ENCODE measurements at places on chromosomes 3 and 15.
A peak's percentile ranks its signal among the peaks of the same experiment; 100 is the strongest.

GRCh38 chr3:153043729-153044328, 118.2 kb upstream of the RAP2B start:
- no peak for DNase-seq

GRCh38 chr15:67062369-67062985, 2.9 kb upstream of the SMAD3 start:
- DNase-seq = no peak

- DNase-seq = no peak
Observed at GRCh38 chr3:81363816-81364215, 397.6 kb downstream of the GBE1 start.

GRCh38 chr15:56736308-56736707, 3.0 kb upstream of the ZNF280D start:
- no peak for DNase-seq

GRCh38 chr15:98326804-98327203, 321.5 kb upstream of the IGF1R start:
- DNase-seq = no peak

DNA sequence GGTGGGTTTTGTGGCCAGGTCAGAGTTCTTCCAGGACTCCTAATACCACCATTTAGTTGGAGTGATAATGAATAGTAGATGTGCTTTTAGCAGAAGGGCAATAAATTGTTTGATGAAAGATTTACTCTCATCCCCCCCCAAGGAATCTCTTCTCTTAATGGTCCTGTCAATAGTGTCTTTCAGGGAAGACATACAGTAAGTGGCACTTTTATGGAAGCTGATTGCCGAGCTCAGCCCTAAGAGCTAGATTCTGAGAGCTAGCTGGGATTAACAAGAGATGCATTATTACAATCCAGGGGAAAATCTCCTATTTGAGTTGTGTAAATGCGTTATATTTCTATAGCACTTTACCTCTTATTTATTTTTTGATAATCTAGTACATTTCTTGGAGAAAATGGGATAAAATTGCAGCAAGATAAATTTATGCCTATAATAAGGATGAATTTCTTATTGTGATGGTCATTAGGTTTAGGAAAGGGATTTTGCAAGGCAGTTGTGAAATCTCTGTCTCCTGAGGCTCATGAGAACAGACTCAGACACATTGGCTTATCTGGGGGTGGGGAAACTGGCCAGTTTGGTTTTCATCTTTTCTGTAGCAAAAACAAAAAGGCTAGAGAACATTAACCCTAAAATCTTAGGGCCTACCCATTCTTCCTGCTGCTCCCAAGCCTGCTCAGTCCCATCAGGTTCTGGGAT, 41.6 kb upstream of the CLSTN2 start:
- DNase-seq = no peak

GRCh38 chr3:136512381-136512780, 239.8 kb downstream of the STAG1 start:
- DNase-seq = no peak

DNA sequence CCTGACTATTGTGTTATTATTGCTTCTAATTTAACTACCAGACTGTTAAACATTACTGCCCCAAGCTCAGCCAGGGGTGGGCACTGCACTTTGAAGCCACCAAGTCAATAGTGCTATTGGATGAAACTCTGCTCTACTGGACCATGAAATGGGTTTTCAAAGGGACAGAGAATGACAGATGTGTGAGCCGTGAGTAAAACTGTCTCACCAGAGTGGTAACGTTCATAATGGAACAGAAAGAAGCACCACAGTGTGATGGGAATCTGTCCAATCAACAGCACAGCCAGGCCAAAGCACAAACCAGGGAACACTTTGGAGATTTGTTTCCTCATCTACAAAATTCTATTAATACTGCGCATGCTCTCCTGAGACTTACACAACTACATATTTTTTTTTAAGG, 171.8 kb upstream of the LPP start:
- no peak for DNase-seq

DNA sequence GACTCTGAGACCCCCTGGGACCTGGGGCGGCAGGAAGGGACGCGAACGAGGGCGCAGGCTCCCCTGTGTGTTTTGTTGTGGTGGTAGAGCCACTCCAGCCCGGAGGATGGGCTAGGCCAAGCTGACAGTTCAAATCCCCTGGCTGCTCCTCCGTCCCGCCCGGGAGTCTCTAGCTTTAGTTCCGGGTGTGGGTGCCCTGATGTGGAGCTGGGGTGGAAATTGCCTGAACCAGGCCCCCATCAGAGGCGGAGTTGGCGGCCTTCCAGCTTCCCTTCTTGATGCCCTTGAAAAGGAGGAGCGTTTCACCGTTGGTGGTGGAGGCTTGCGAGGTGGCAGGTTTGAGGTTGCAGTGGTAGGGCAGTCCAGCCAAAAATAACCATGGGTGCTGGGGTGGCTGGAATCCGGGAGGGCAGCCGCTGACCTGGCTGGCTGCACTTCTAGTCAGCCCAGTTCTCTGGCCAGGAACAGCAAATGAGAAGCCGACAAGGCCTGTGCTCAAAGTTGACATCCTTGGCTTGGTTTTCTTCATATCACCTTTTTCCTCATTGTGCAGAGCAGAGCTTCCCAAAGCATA, 817 bp downstream of the CLK3 start:
- DNase-seq = peak; percentile 61

DNA sequence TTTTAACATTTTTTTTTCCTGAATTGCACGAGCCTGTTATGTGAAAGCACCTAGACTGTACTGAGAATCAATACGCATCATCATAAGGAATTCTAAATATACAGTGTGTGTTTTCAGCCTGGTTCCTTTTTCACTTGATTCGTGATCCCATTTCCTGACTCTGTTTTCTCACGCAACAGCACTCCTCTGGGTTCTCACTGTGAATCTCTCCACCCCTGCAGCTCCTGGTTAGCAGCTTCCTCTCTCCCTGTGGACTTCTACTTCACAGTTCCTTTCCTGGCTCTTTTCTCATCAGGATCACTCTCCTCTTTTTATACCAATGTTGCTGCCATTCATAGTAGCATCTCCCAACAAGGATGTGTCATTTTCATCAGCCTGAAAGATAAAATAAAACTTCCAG, 297.2 kb downstream of the CADM2 start:
- no peak for DNase-seq

- no peak for DNase-seq
Observed at GRCh38 chr3:17076940-17077605, 192.3 kb downstream of the PLCL2 start.

DNA sequence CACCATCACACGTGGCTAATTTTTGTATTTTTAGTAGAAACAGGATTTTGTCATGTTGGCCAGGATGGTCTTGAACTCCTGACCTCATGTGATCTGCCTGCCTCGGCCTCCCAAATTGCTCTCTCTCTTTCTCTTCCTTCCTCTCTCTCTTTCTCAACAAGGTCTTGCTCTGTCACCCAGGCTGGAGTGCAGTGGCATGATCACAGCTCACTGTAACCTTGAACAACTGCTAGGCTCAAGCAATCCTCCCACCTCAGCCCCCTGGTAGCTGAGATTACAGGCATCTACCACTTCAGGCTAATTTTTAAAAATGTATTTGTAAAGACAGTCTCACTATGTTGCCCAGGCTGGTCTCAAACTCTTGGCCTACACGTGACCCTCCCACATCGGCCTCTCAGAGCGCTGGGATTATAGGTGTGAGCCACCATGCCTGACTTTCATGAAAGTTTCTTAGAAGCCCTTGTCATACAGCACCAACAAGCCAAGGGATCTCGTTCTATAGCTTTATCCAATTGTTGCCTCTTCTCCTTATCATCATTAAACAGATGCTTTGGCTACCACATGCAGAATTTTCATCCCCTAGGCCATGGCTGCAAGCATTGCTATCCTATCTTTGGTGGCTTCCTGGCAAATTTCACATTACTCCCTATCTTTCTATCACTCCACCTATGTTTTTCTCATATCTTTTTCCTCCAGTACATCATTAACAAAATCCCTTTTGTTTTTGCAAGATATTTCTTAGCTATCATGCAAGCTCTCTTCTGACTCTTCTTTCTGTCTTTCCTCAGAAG, 5.7 kb downstream of the CCDC32 start:
- no peak for DNase-seq

DNA sequence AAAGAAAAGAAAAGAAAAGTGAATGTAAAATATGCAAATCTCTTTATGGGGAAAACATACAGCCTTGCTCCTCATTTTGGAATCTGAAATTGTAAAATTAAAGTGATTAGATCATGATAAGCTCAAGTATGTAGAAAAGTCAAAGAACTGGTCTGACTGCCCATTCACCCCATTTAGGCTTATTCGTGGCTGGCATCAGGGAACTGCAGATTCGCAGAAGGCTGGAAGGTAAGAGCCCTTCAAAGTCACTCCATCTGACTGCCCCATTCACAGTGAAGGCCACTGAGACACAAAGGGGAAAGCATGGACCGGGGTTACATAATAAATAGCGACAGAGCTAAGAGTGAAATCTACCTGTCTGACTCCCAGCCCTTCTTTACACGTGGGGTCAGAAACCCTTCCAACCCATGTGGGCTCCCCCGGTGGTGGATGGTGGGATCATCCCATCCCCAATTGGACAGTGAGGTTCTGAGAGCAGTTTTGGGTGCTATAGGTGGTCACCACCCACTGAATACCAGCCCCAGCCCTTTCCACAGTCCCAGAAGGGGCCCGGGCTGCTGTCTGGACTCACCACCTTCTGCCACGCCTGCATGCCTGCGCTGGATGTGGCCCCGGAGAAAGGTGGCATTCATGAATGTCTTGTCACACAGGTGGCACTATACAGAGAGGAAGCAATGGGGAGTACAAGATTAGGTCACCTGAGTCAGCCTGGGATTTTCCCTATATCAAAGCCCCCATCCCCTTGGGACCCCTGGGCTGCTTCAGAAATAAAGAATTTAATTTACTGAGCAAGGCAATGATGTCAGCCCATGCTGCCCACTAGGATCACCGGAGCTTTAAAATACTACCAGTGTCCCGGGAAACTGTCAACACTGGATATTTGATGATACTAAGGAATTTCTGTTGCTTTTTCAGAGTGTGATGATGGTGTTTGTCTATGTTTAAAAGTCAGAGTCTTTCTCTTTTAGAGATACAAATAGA, 17.9 kb downstream of the DZIP1L start:
- no peak for DNase-seq

DNA sequence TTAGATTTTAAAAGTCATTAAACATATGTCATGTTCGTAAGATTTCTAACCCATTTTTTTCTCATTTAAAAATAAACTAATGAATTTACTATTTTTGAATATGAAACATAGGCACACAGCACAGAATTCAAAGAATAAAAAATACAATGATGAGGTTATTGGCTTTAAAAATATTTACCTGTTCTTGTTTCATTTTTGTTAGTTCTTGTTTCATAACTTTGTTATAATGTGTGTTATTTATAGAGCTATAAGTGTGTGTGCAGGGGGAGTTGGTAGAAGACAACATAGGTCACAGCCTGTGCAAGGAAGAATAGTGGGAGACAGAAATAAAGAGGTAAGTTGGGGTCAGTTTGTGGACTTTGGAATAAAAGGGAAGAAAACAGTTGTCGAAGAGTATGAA, 30.8 kb upstream of the NRROS start:
- DNase-seq = no peak

- DNase-seq = peak; percentile 86
Observed at GRCh38 chr15:90934256-90934948, 683 bp upstream of the UNC45A start.

DNA sequence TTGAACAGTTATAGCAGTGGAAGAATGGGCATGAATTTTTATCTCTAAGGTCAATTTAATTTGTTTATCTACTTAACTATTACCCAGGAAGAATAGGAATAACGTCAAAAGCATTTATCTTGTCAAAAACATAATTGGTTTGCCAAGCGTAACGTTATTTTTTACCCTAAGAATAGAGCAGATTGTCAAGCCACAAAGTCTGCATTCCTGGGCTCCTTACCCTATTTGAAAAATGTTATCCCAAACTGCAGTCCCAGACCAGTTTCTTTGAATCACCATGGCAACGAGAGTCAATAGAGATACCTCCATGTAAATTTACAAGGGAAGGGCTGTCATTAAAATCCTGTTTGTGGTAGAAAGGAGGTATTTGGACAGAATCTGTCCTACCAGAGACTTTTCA, 61.1 kb downstream of the CPNE4 start:
- no peak for DNase-seq

DNA sequence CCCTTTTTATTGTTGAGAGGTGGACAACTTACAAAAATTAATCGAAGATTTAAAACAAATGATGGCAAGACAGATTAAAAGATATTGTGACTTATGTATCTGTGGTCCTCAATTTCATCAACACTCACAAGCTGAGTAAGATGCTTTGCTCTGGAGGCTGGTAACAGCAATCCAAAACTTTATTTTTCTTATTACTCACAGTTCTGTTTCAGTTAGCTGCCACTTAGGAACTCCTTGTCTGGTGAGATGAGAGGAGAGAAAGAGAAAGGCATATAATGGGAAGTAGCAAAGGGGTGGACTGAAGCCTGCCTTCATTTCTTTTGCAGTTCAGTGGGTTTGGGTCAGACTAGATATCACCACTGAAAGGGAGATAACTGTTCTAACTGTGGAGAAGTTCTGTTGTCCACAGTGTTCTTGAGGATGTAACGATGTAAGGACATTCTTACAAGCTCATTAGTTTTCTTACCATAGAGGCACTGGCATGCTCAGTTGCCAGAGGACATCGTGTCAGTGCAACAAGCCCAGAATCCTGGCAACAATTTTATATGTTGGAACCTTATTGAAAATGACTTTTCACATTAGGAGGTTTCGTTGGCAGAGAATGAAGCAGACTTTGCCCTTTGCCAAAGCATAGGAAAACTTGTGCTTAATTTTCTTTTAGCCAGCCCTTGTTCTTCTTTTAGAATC, 93.6 kb downstream of the PLCL2 start:
- DNase-seq = no peak

Data from CD4-positive, alpha-beta T cell treated with Interleukin-4 for 4 hours (primary cell).